ENCODE measurements at places on chromosomes 4 and X.

GRCh38 chr4:176839656-176840055 is 46.9 kb upstream of the VEGFC start:
- DNase-seq = no peak

DNA sequence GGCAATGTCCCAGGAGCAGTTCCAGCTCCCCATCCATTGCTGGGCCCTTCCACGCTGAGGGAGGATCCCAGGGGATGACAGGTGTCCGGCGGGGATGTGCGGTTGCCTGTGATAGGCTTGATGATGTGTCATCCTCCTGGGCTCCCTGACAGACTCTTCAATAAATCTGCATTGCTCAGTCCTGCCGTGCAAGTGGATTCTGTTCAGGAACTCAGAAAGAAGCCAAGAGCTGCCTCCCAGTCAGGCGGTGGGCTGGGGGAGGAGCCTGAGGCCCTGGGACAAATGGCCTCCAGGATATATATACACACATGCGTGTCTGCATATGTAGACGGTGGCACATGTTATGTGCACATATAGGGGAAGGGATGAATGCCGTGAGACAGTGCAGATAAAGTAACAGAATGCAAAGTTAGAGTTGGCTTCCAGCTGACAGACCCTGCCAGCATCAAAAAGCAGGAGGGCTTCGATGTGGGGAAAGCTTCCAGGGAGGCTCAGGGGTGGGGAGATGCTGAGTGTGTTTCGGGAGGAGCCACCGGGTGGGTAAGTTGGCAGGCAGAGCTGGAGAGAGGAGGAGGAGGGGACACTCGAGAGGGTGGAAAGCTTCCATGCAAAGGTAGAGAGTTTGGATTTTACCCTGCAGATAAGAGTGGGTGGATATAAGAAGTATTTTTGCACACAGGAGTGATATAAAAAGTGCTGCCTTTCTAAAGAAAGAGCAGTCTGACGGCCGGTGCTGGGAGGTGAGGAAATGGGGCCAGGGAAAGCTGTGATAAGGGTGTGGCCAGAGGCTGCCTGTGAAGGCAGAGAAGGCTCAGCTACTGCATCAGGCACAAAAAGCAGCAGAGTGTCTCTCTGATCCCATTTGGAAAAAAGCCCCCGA is 28.5 kb upstream of the CRMP1 start:
- DNase-seq = no peak

- no peak for DNase-seq
Observed at GRCh38 chr4:62455871-62456270, 1255.7 kb downstream of the ADGRL3 start.

DNA sequence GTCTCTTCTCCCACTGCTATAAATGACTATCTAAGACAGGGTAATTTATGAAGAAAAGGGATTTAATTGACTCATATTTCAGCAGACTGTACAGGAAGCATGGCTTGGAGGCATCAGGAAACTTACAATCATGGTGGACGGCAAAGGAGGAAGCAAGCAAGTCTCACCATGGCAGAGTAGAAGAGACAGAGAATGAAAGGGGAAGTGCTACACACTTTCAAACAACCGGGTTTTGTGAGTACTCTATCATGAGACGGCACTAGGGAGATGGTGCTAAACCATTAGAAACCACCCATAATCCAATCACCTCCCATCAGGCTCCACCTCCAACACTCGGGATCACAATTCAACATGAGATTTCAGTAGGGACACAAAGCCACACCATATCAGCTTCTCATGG is 11.1 kb downstream of the UBE2NL start:
- DNase-seq = no peak

DNA sequence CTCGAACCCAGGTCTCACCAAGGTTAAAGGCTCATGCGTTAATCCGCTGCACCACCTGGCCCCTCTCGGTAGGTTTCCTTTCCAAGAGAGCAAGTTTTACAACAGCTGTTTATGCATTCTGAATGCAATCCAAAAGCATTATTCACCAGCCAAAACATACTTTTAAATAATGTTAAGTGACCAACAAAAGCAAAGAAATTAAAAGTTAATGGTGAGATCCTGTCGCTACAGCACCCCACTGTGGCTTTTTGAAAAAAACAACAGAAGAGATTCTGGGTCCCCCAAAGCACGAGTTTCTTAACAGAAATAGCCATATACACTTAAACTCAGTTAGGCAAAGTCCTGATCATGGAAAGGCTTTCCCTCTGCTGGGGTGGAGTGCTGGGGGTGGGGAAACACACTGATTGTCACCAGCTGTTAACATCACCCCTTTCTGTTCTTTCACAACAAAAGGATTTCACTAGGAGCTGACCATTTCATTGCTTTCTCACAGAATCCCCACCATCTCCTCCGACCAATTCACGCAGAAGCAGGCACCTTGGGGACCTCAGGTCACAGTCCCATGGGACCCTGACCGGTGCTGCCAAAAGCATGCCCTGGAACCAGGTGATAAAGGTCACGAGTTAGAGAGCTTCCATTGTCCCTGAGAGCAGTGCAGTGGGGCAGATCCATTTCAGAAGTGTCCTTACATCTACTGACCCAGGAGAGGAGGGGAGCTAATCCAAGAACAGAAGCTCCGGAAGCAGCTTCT is 51.2 kb downstream of the ZNF827 start:
- no peak for DNase-seq

DNA sequence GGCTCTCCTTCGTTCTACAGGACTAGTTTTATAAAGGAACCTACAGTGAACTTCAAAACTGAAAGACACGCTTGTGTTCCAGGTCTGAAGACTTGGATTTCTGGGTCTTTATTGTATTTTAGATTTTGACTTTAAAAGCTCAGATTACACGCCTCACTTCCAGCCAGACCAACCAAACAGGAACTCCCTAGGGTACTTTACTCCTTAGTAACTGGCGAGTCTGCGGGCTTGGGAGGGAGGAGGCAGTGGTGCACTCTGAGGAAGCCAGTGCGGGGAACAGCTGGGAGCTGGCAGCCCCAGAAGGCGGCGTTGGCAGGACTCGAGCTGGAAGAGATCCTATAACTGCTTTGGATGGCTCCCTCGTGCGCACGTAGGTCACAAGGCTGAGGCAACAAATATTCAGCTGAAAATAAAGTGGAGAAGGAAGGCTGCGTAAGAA is 391 bp upstream of the PHKA1 start:
- no peak for DNase-seq

DNA sequence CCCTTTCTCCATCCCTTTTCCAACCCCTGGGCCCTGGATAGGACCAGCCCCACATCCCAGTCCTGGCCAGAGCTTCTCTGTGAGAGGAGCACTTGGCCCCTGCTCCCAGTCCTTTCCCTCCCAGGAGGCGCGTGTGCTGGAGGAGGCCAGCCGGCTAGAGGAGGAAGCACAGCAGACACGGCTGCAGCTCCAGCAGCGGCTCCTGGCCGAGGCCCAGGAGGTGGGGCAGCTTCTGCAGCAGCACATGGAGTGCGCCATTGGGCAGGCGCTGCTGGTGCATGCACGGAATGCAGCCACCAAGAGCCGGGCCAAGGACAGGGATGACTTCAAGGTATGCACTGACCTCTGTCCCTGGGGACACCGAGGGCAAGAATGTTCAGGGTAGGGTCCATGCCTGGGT is 87.5 kb downstream of the EVC start:
- DNase-seq = no peak

DNA sequence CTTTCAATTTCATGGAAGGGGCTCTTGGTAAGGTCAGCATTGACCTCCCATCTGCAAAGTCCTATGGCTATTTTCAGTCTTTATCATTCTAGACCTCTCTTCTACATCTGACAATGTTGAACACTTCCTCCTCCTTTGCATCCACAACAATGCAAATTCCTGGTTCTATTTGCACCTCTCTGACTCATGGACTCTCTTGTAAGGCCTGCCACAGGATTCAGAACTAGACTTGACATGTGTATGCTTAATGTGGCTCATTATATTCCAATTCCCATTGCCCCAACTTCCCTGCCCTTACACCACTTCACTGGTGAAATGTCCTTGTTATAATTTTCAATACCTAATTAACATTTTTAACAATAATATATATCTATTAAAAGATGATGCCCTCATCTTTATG is 314.3 kb upstream of the FGF13 start:
- DNase-seq = no peak

DNA sequence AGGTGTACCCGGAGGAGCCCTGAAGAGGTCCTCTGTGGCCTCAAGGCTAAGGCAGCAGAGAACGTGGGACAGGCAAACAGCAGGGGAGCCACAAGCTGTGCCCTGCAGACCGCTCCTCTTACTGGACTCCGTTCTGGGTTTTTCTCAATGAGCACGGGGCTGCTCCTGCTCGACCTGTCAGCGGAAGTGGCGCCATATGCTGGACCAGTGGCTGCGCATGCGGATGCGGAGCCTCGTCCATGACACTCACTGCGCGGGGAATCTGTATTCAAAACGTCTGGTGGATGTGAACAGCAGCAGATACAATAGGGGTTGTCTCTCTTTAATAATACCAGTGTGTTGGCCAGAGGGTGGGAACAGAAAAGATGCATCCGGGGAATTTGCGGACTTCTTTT is 29.5 kb downstream of the REELD1 start:
- no peak for DNase-seq

GRCh38 chrX:118724775-118725174 is 2.6 kb upstream of the IL13RA1 start:
- DNase-seq = no peak

DNA sequence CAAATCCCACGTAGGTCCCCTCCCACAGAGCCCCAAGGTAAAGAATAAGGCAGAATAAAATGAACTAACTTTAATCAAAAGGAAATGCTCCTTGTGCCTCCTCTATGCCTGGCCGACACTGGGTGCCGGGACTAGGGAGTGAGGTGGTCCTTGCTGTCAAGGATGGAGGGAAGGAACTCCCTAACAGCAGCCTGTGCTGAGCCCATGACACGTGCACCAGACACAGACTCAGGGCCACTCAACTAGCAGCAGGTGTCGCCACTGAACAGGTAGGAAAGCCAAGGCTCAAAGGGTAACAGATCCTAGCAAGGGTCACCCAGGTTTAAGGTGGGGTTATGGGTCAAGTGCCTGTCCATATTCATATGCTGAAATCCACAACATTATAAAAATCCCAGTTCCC is 29.2 kb downstream of the MSX1 start:
- no peak for DNase-seq

DNA sequence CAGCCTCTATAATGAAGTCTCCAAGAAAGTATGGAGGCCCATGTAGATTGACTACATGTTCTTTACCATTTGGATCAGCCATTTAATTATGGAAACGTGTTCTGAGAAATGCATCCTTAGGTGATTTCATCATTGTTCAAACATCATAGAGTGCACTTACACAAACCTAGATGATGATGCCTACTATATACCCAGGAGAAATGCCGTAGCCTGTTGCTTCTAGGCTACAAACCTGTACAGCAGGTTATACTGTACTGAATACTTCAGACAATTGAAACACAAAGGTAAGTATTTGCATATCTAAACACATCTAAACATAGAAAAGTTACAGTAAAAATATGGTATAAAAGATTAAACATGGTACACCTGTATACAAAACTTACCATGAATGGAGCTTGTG is 186.5 kb upstream of the FSTL5 start:
- no peak for DNase-seq

DNA sequence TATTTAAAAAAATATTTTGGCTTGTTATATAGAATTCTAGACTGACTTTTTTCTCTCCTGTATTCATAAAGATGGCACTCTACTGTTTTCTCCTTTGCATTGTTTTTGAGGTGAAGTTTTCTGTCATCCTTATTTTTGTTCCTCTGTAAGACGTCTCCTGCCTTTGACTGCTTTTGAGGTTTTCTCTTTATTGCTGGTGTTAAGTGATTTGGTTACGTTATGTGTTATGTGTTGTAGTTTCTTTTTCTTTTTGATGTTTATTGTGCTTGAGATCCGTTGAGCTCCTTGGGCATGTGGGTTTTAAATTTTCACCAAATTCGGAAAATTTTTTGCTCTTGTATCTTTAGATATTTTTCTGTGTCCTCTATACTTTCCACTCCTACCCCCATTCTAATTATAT is 50.0 kb downstream of the KDM6A start:
- no peak for DNase-seq

DNA sequence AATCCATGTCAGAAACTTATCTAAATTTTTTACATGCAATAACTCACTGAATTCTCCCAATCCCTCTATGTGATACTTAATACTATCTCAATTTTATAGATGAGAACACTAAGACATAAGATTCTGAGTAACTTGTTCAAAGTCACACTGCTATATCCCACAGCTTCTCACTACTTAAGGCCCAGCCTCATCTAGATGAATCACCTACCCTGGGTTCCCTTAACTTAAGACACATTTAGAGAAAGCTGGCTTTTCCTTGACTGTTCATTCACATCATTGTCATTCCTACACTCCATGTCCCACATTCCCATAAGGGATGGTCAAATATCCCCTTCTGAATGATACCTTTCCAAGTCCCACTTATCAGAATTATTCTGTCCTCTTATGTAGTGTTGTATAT is 21.0 kb downstream of the TNIP3 start:
- DNase-seq = no peak

GRCh38 chr4:87257523-87257922 is 37.1 kb upstream of the KLHL8 start:
- no peak for DNase-seq

- DNase-seq = no peak
Observed at GRCh38 chr4:37661772-37662171, 24.4 kb downstream of the RELL1 start.

DNA sequence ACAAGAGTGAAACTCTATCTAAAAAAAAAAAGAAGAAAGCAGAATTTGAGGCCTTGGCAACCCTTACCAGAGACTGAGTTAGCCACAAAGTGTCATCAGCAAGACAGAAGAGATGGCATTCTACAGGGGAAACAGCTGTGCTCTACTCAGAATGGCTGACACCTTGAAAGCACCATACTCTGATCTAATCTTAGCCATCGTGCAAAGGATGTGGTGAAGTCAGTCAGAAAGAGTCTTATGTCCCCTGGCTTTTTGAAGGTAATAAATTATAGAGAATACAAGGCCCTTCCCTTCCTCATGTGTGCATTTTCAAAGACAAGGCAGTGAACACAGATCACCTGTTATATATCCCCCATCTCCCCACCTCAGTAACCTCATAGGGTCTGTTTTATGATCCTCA is 13.2 kb downstream of the CLNK start:
- DNase-seq = no peak

Measured in GM19239 (cell line).